ACHN (cell line): ENCODE measurements at places on chromosomes 5 and 9.

GRCh38 chr5:378301-378891 lies 56.9 kb downstream of the AHRR start:
- no peak for DNase-seq

DNA sequence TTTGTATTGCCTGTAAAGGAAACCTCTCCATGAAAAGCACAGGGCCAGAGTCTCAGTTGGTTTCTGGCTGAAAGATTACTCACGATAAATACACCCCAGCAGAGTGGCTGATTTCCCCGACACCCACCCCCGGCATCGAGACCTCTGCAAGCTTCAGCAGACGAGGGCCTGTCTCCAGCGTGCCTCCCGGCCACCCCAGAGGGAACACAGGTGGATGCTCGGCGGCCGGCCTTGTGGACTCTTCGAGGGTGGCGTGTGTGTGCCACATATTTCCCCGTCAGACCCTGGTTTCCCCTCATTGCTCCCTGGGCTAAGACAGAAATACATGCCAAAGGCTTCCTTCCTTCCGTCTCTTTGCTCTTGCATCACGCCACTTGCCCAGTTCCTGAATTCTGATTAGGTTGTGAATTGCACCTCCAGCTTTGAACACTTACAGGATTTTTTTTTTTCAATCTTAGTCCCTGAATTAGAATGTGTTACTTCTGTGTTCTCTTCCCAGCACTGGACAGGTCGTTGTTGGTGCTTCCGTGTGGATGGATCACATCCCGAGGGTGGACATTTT lies 13.6 kb downstream of the IRX1 start:
- DNase-seq, result no peak

DNA sequence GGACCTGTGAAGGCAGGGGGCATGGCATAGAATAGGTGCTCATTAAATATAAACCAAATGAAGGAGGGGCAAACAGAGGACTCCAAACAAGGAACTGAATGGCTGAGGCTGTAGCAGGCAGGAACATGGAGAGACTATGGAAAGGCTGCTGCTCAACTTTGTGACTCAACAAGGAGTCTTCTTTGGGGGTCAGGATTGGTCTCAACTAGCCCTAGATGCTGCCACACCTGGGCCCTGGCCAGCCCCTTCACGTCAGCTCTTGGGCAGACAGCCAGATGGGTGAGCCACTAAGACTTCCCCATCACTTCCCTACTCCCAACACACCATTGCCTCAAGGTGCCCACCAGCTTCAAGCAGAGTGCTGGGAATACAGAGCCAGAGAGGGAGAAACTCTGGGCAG lies 11.0 kb downstream of the RPP25L start:
- no peak for DNase-seq

- no peak for DNase-seq
Observed at GRCh38 chr9:27943501-27943900, 370.2 kb upstream of the C9orf72 start.

- DNase-seq, result no peak
Observed at GRCh38 chr5:78506261-78507024, 142.1 kb downstream of the LHFPL2 start.

DNA sequence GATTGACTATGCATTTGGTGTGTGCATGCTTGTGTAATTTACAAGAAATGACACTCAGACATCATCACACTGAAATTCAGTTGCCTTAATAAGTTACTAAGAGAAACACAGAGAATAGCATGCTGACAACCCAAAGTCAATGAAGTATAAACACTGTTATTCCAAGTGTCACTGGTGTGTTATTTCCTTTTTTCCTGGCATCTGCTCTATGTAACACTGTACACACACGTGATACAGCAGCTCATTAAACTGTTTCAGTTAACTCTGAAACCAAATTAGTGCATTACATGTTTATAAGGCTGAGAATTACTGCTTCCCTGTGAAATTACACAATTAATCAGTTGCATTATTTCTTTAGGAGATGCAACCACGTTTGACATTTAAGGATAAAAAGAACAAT lies 252.7 kb downstream of the EFNA5 start:
- DNase-seq, result peak; percentile 27
